ENCODE measurements at places on chromosomes 3 and 15.

GRCh38 chr15:62071711-62072308, 5.0 kb downstream of the C2CD4A start:
- no peak for DNase-seq

- DNase-seq, result no peak
Measured at GRCh38 chr3:99562138-99562537, 76.3 kb upstream of the COL8A1 start.

DNA sequence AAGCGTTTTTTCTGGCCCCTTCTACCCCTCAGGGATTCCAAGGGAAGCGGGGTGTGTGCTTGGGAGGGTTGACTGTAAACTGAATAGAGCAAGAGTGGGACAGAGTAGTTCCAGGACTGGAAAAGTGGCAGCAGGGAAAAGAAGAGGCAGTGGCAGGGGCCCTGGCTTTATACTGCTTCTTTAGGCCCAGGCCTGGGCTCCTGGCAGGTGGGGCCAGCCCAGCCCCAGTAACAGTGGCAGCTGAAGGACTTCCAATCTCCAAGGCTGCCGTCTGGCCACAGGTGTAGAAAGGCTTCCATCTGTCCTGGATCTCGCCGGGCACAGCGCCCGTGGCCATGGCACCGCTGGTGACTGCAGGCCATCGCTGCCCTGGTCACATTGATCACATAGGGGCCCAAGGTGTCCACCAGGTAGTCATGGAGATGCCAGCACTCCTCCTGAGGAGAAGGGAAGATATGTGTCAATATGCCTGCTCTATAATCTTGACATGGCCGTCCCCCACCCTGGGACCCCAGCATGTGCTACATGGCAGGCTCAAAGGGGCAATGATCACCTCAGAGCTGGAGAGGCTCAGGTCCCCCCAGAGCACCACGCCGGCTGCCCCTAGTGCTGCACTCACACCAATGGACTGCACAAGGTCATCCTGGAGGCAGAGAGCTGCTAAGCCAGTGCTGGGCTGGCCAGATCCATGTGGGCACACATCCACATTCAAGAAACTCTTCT, 1.0 kb upstream of the IFRD2 start:
- no peak for DNase-seq

DNA sequence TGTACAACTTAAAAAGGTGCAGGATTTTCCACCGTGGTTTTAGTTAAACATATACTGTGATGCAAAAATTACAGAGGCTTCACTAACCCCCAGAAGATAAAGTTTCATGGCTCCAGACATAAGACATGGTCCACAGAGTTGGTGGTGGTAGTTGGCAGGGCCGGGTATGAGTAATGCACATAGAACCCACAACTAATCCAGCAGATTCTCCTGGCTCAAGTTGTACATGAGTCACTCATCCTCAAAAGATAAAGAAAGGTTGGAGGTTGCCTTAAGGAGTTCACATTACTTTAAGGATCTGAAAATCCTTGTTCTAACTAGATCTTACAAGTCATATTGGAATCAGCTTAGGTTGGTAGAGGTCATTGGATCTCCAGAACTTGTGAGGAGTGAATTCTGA, 98.3 kb upstream of the ZBTB20 start:
- DNase-seq, result no peak

GRCh38 chr3:159813822-159814531, 174.7 kb upstream of the IL12A start:
- no peak for DNase-seq
